Vagina (tissue), 2 donors: ENCODE measurements at places on chromosomes 7 and 10.

- no peak for DNase-seq
These were observed 102.9 kb upstream of the MYO3A start for GRCh38 chr10:25831080-25831479.

GRCh38 chr7:34846976-34847375 lies 189.0 kb downstream of the NPSR1 start:
- DNase-seq, result no peak

GRCh38 chr7:132112657-132113056 lies 463.6 kb downstream of the PLXNA4 start:
- DNase-seq, result no peak

DNA sequence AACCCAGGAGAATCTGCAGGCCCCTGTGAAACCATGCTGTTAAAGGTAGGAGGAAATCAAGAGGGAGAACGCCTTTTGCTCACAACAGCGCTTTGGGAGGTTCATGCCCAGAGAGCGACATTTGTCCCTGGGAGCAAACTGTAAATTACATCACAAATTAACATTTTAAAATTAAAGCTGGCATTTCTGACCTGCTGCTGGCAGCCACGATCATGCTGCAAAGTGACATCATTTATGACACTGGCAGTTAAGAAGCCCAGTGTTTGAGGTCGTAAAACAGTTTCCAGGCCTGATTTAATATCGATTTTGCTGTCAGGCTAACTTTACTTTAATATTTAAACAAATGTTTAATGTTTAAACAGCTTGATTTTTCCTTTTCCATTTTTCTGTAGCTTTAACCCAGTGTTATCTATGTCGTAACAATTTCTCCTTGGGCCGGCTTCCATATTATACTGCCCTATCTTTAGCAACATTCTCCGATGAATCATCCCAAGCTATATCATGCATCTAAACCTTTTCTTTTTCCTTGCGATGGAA lies 86.5 kb upstream of the NPVF start:
- no peak for DNase-seq

DNA sequence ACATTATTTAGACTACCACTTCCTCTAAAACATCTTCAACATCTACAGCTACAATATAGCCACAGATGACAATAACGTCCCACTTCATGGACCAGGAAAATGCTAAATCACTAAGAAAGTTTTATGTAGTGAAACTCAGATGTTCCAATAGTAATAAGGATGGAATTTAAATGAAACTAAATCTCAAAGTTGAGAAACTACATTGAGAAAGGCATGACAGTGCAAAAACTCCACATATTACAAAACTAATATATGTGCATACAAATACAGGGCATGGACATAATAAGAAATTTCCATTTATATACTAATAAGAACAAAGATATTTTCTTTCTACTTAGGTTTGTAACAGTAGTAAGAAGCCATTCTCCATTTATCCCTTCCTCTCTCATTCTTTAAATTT lies 31.1 kb downstream of the POT1 start:
- DNase-seq, result no peak

- no peak for DNase-seq
These were observed 478.5 kb downstream of the KIF20B start for GRCh38 chr10:90179696-90180407.

- DNase-seq, result no peak
These were observed 187.8 kb downstream of the SDK1 start for GRCh38 chr7:3488829-3489228.

GRCh38 chr10:27663621-27664020 lies 82.0 kb downstream of the MKX start:
- no peak for DNase-seq

GRCh38 chr10:59148701-59149100 lies 27.7 kb upstream of the PHYHIPL start:
- DNase-seq, result no peak

DNA sequence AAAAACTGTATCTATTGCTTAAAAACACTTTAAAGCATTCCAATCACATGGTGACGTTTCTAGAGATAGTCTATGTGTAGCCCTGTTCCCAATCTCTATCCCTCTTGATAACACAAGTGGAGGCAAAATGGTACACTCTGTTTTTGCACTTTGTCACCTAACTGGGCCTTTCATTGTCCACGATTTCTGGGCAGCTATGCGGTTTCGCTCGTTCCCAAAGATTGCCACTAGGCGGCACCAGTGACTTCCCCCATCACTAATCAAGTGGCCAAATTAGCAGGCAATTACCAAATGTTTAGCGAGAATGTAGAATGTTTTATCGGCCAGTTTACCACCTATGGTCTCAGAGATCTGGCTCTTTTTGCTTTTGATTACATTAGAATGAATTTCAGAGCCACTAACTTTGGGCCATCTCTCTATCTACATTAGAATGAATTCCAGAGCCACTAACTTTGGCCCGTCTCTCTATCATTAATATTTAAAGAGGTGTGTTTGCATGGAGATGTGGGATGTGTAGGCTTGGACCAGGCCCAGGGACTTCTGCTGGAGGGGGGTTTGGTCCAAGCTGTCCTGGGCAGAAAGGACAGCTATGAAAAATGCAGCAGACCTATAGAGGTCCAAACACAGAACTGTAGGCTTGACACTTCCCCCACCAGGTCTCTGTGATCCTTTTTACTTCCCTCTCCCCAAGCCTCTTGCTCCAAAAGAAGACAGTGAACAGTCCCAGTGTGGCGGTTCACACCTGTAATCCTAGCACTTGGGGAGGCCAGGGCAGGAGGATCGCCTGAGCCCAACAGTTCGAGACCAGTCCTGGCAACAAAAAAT lies 90.1 kb downstream of the EPC1 start:
- DNase-seq, result no peak

DNA sequence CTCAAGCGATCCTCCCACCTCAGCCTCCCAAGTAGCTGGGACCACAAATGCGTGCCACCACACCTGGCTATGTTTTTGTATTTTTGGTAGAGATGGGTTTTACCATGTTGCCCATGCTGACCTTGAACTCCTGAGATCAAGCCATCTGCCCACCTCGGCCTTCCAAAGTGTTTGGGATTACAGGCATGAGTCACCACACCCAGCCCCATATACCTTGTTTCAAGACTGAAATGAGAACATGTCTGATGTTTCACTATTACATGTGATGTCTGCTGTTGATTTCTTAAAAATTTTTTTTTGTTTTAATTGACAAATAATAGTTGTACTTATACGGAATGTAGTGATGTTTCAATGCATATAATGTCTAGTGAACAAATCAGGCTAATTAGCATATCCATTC lies 14.5 kb downstream of the KLHL7 start:
- DNase-seq, result no peak

DNA sequence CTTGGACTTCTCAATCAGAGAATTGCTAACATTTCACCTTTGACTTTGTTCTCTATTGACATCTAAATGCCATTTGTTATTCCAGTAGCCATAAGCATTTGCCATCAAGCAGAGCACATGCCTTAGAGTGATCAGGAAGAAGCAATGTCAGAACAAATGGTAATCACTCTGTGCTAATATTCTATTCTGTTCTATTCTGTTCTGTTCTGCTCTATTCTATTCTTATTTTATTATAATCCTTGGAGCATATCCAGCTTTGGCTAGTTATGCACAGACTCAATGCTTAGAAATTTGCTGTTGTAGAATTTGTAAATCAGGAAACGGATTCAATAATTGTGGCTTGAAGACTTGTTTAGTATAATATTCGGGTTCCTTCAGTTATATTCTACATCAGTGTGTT lies 175.4 kb downstream of the EXOC4 start:
- no peak for DNase-seq
